ENCODE measurements at places on chromosomes 4 and X.

DNA sequence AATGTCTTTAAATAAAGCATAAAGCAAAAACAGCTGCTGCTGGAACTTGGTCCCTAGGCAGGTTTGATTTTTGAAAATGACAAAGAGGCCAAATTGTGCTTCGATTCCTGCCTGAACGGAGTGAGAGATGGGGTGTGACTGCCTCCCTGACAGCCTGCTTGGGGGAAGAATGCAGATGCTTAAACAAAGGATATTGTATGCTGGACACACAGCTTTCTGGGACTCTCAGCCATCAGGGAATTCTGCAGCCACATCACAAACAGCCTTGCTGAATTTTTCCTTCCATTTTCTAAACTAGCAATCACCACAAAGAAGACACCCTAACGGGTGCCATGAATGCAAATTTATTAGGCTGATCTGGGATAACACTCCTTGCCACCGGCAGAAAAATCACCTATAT, 83.9 kb upstream of the CPEB2 start:
- no peak for DNase-seq

GRCh38 chr4:16722416-16722815, 176.0 kb downstream of the LDB2 start:
- DNase-seq: no peak

GRCh38 chr4:117811731-117812130, 222.6 kb upstream of the NDST3 start:
- no peak for DNase-seq

DNA sequence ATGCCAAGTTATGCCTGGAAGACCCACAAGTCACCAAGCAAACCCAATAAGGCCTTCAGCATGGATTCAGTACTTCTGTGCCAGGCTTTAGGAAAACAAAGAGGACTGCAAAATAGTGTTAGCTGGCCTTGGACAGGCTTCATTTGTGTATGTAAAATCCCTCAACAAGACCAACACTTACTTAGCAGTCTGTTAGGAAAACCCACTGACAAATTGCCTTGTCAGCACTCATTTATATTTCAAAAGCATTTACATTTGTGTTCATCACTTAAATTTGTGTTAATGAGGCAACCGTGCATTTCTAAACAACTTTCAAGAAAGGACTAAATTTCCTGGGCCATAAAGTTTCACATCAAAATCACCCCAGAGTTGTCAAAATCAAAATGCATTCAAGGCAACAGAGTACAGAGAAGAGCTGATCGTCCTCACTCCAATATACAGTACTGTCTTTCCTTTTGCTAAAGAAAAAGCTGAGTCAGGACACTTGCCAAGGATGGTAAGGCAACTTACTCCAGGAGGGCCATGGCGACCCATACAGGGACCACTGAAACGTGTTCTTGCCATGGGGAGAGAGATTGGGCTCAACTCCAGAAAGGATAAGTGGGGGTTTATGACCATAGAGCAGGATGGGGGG, 1.6 kb downstream of the S100G start:
- DNase-seq: no peak

DNA sequence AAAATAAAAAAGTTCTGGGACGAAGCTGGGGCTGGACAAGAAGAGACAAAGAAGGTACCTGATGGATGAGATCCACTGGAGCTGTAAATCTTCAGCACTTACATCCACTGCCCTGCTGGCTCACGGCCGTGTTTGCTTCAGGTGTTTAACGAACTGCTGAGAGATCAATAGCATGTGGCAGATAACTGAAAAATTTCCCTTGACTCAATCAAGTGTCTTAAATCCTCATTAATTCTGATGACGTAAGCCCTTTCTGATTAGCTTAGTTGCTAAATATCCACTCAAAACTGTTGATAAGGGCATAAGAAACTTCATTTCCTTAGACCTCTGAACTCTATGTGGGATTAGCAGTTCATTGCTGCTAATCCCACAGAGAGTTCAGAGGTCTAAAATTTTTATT, 354.2 kb upstream of the HS3ST1 start:
- no peak for DNase-seq

GRCh38 chr4:24644983-24645764, 60.8 kb upstream of the DHX15 start:
- no peak for DNase-seq

GRCh38 chr4:126843492-126844067, 789.2 kb upstream of the INTU start:
- no peak for DNase-seq

DNA sequence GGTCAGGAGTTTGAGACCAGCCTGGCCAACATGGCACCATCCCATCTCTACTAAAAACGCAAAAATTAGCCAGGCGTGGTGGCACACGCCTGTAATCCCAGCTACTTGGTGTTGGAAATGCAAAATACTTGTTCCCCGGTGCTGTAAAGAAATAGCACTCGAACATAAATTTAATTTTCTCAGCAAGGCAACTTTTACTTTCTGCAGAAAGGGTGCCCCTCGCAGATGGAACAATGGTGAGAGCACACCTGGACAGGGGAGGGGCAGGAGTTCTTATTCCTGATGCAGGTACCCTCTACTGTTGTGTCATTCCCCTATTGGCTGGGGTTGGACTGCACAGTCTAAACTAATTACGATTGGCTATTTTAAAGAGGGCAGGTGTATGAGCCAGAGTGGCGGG, 139.7 kb downstream of the FHIP1A start:
- no peak for DNase-seq

DNA sequence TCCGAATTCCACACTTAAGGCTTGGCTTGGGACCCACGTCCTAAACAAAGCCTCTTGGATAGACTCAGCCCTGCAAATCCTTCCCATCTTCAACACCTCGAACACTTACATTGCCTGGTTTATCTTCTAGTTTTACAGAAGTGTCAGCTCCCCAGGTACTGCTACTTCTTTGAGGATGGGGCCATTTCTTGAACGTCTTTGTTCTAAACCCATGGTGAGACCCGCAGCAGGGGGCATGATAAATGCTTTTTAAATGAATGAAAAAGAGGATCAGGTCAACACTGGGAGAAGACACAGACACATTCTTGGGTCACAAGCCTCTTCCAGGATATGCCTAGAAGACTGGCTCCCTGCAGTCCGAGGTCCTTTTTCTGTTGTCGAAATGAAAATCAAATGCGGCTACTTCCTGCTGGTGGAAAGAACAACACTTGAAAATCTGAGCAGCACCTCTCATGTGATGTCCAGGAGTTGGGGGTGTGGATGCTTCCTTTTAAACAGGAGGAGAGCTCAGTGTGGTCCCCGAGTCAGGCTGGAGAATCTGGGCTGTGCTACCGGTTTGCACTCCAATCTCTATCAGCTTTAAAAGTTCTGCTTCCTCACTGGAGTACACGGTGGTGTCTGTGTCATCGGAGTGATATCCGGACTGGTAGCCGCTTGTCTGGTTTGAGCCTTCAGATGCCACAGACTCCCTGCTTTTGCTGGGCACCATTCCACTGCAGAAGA, 45.8 kb downstream of the KDR start:
- no peak for DNase-seq

DNA sequence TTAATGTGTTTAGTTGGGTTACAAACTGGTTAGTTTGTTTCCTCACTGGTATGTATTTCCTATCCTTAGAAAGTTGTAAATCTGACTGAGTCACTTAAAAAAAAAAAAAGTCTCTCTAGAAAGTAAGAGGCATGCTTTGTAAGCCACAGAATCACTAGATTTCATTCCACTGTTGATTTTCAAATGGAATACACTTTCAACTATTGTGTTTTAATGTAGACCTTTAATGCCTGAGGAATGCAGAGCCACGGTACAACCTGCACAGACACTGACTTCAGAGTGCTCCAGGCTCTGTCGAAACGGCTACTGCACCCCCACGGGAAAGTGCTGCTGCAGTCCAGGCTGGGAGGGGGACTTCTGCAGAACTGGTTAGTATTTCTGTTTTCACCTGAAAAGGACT, 88.6 kb downstream of the HHIP start:
- DNase-seq: no peak

- no peak for DNase-seq
Observed at GRCh38 chrX:138408101-138408500, 303.4 kb downstream of the FGF13 start.

DNA sequence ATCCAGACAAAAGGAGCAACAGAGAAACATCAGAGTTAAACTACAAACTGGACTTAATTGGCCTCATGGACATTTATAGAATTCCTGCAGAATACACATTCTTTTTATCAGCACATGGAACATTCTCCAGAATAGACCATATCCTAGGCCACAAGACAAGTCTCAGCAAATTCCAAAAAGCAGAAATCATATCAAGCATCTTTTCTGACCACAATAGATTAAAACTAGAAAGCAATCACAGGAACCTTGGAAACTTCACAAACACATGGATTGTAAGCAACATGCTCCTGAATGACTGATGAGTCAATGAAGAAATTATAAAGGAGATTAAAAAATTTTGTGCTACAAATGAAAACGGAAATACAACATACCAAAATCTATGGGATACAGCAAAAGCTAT, 526.7 kb downstream of the PCDH7 start:
- no peak for DNase-seq

DNA sequence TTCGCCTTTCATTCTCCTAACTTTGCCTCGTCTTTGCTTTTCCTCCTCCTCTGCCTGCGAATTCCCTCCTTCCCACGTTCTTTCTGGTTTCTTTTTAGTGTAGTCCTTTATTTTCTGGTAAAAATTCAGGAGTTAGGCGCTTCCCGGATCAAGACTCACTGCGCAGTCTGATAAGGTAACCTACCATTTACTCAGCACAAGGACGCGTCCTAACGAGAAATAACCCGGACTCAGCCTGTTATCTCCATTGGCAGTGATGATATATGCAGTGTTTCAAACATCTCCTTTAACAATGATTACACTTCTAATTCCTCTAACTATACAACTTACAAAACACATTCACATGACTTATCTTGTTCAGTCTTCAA, 357 bp upstream of the ETNPPL start:
- DNase-seq: no peak

GRCh38 chr4:102139932-102140331, 205.3 kb downstream of the SLC39A8 start:
- DNase-seq: no peak

GRCh38 chr4:77820649-77821561, 1.7 kb upstream of the CNOT6L start:
- no peak for DNase-seq

DNA sequence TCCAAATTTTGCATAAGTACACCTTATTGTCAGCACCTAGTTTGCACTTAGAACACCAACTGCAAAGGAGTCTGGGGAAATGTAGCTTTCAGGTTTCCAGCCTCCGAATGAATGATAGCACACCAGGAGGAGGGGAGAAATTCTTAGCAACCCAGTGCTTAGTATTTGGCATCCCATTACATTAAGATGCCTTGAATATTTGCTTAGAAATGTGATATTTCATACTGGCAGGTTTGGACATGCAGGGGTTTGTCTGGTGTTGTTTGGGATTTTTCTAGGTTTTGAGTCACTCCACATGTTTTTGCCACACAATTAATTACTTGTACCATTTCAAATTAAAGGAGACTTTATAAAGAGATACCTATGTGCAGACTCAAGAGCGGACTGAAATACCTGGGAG, 60.3 kb upstream of the CAMK2D start:
- no peak for DNase-seq

DNA sequence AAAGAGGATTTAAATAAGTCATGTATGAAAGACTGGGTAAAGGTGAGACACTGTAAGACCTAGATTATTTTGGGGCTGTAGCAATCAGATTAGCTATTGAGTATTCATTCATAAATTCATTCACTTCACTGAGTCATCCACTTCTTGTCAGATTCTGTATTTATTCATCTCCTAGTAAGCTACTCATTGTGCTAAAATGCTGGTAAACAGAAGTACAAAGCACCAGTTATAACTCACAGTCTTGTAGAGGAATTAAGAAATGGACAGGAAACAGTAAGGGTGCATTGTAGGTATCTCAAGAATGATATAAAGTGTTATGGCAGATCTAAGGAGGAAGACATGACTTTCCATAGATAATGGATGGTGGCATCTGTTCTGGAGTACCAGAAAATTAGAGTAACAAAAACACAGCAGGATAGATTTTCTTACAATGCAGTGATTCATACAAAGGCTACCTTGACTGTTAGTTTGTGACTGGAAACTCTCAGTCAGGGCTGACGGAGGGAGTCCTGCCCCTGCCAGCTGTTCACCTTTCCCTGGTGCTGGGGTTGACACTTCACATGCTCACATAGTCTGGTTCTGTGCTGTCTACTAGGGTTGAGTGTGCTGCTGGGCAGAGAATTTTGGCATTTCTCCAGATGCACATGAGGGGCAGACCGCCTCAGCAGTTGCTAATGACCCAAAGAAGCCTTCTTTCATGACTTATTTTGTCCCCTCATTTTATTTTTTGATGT, 26.5 kb upstream of the HAND2 start:
- no peak for DNase-seq

DNA sequence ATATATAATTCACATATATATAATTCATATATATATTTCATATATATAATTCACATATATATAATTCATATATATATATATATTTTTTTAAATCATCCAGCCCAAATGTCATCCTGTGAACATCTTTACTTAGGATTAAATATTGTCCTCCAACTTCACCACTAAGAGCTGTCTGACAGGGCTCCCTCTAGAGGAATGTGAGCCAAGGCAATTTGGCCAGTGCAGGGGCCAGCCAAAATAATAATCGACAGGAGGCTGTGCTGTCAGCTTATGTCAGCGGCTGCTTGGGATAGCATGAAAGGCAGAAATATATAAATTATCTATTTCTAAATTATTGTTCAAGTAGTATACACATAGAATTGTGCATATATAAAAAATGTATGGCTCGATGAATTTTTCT, 29.5 kb downstream of the EGFL6 start:
- no peak for DNase-seq

DNA sequence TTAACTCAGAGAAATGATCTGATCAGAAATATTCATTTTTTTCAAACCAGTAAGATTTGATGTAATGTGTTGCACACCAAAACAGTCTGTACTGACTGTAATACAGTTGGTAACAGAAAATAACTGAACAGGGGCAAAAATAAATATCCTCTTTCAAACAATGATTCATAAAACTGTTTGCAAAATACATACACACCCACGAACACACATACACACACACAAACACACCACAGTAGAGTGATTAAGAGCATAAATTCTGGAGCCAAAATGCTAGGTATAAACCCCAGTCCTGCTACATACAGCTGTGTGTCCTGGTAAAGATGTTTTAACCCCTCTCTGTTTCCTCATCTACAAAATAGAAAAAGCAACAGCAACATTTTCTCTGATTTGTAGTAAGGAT, 376.6 kb downstream of the PDGFC start:
- DNase-seq: no peak

DNA sequence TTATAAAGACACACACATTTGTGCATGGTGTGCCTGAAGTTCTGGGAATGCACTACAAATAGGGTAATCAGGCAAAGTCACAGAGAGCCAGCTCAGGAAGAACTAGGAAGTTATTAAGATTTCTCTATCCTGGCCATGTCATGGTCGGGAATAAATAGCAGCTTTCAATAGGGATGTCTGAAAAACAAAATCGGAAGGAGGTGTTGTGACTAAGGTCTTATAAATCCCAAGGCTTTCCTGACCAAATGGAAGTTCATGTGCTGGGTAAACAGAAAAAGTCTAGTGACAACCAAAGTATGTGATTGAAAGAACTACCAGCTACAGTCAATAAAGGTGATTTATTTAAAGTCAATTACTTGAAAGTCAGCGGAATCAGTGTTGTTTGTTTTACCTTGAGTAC, 262.5 kb upstream of the HS3ST1 start:
- no peak for DNase-seq

Measured in NCI-H345 (cell line).